ENCODE measurements at places on chromosomes 12 and 14.

- DNase-seq = no peak
Observed at GRCh38 chr12:57809425-57809824, 9.1 kb downstream of the AVIL start.

- no peak for DNase-seq
Observed at GRCh38 chr12:132180648-132181546, 36.6 kb downstream of the NOC4L start.

GRCh38 chr12:128819293-128820144 lies 4.2 kb downstream of the SLC15A4 start:
- DNase-seq = peak; percentile 20

GRCh38 chr14:61513986-61514830 lies 181.1 kb upstream of the HIF1A start:
- no peak for DNase-seq

GRCh38 chr12:125149160-125150108 lies 84.2 kb downstream of the AACS start:
- no peak for DNase-seq

GRCh38 chr14:35883677-35884293 lies 57.6 kb downstream of the BRMS1L start:
- DNase-seq = peak; percentile 63

DNA sequence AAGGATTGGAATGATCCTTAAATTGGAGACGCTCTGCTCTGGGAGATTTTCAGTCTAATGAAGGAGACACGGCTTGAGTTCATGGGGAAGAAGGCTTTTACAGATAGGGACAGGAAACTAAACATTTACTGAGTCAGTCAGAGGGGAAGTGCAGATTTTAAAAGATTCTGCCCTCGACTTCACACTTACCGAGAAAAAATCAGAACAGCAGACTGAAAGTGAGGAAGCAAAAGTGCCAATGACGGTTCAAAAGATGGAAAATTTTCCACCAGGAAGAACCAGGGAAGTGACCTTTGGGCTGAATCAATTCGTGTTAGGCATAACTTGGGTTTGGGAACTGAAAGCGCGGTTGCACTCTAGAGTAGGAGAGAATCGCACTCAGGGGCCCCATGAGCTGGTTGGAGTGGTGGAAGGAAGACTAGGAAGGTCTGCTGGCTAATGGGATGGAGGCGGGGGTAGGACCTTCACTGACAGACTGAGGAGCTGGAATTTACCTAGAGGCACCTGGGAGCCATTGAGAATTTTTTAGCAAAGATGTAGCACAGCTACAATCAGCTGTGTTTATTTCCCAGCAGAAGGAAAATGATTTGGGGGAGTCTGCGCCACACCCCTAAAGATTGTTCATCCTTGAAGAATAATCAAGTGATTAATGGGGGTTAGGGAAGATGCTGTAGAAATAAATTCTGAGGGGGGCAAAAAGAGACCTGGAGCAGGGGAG lies 1.2 kb downstream of the KCNK13 start:
- peak; percentile 21 for DNase-seq

DNA sequence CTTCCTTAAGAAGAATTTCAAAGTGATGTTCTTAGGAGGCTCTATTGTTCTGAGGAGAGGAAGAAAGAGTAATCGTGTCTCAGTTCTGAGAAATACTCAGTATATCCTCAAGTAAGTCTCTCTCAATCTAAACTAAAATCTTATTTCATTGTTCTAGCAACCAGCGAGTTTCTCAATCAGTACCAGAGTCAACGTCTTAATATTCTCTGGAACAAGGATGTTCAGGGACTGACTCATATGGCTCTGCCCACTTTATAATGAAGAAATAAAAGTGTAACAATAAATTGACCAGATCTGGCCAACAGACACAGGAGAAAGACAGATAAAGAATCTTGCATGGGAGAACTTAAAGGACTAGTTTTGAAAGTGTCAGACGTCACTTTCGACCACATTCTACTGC lies 469.8 kb upstream of the FLRT2 start:
- DNase-seq = no peak

- peak; percentile 83 for DNase-seq
Observed at GRCh38 chr12:2583091-2583497, 211.7 kb upstream of the FKBP4 start.

DNA sequence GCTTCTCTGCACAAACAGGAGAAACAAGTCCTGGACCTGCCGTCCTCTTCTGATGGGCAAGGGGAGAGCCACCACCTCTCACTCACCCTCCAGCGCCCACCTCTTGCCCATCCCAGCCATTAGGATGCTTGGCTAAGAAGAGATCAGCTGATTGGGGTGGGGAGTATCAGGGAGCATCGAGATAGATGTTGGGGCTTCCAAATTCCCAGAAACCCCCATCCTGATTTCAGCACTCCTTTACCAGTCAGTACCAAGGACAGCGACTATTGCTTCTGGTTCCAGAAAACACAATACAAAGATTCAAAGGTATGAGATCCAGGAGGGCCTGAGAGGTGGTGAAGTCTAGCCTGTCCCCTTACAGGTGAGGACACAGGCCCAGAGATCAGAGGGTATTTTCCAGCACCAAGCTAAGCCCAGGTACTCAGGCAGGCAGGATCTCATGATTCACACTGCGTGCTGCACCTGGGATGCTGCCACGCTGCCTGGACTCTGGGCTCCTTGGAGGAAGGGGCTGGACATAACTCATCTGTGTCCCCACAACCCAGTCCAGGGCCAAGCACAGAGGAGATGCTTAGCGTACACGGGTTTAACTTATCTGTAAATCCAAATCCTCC lies 76.6 kb downstream of the TUNAR start:
- peak; percentile 86 for DNase-seq

GRCh38 chr14:49961270-49962222 lies 68.7 kb downstream of the ARF6 start:
- no peak for DNase-seq

DNA sequence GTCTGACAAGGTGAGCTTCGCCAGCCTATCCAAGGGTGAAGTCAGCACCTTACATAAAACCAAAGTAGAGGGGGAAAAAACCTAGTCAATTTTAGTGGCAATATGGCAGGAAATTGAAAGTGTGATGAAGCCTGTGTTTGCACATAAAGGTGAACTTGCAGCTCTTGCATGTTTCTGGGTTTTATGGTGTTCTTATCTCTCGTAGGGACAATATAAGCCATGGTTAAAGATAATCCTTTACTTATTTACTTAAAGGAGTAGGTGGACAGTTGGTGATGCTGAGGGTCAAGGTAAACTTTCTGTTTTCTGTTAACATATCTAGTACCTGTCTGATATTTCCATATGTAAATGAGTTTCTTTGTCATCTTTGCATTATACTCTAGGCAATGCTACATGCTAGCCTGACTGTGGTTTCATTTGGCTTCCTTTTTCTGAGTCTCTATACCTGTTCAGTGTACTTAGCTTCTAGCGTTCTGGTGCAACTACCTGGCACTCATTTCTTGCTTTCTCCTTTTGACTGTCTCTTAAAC lies 32.8 kb downstream of the CCDC91 start:
- DNase-seq = no peak

DNA sequence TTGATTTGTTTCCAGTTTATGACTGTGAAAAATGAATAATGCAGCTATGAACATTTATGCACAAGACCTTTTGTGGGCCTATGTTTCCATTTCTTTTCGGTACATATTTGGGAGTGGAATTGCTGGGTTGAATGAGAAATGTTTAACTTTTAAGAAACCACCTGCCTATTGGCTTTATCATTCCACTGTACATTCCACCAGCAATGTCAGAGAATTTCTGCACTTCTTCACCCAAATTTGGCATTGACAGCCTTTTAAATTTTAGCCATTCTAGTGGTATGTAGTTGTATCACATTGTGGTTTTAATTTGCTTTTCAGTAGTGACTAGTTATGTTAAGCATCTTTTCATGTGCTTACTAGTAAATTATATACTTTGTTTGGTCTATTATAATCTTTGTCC lies 317.0 kb upstream of the TMTC1 start:
- DNase-seq = no peak

- DNase-seq = no peak
Observed at GRCh38 chr12:20350026-20350425, 18.3 kb upstream of the PDE3A start.

DNA sequence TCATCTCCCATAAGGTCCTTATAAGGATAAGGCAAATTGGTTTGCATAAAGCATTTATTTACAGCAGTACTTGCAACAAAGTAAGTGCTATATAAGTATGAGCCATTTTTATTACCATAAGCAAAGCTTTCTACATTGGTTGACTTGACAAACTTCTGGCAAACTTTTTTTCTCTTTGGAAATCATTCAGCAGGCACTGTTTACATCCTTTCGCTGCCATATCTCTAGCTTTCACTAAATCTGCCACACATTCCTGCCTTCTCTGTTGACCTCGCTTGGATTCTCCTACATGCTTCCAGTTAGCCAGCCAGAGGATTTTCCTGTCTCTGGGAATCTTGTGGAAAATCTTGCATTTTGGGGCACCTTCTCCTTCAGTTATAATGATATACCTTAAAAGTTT lies 21.8 kb upstream of the HDAC7 start:
- DNase-seq = no peak

- DNase-seq = peak; percentile 35
Observed at GRCh38 chr14:104293851-104294627, 155.7 kb downstream of the KIF26A start.

GRCh38 chr14:95495538-95496025 lies 20.9 kb downstream of the SYNE3 start:
- DNase-seq = no peak

DNA sequence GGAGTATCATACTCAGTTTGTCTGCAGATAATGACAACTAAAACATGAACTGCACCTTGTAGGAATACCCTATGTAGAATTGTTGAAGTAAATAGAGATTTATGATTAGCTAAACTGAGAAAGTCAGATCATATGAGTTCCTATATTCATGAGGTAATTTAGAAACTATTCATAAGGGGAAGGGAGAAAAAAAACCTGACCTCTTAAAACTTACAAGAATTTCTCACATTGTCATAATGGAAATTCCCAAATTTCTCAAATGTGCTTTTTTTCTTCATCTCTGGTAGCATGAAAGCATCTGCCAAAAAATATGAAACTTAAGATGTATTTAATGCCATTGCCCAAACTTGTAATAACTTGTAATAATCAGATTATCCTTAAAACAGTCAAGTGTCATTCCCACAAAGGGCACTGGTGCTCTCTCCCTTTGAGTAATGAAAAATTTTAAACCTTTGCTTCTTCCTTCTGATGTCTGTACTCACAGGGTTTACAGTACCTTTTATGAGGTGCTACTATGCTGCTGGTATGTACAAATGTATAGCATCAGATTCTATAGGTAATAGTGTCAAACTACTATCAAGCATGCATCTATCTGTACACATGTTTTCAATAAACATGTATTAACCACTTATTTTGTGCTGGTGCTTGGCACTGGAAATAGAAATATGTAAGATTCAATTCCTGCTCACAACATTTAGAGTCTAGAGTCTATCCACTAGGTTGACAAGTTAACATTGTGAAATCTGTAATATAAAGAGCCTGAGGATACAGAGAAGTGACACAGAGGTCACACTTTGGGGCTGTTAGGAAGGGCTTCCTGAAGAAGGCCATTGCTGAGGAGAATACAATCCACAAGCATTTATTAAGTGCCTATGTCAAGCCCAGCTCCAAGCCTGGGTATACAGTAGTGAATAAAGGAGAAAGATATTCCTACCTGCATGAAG lies 17.4 kb upstream of the DRAM1 start:
- DNase-seq = no peak

GRCh38 chr12:53867216-53868012 lies 71.2 kb upstream of the HOXC13 start:
- peak; percentile 76 for DNase-seq

DNA sequence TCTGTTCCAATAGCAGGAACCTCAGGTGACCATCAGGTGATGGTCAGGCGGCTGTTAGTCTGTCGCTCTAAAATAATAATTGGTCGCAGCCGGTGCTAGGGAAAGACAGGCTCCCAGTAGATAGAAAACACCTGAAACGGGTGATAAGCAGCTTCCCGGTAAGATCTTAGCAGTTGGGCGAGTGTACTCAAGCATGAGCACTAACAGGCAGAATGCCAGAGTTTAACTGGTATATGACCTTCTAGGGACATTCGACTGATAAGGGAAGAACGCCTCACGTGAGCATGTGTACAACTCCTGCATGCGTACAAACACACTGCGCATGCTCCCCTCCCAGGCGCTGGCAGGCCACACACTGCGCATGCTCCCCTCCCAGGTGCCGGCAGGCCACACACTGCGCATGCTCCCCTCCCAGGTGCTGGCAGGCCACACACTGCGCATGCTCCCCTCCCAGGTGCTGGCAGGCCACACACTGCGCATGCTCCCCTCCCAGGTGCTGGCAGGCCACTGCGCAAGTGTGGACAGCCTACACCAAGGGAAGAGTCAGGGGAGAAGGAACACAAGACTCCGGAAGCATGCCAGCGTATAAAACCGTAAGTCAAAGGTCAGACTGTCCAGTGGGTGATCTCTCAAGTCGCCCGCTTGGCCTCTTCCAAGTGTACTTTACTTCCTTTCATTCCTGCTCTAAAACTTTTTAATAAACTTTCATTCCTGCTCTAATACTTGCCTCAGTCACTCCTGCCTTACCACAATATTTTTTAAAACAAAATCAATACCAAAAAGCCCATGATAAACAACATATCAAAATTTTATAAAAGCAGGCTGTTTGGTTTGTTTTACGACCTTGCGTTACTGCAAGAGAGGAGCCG lies 24.5 kb downstream of the GPRC5D start:
- no peak for DNase-seq

DNA sequence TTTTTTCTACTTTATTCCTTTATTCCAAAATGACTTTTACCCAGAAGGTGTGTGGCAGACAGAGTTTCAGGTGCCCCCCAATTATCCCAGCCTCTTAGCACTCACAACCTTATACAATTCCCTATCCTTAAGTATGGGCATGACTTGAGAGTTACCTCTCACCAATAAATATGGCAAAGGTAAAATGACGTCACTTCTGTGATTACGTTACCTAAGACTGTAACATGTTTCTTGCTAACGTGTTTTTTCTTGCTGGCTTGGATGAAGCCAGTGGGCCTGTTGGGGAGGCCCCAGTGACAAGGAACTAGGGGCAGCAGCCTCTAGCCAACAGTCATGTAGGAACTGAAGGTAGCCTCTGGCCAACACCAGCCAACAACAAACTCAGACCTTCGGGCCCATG lies 13.3 kb upstream of the TUNAR start:
- no peak for DNase-seq

- no peak for DNase-seq
Observed at GRCh38 chr12:13588574-13588973, 392.0 kb downstream of the EMP1 start.

DNA sequence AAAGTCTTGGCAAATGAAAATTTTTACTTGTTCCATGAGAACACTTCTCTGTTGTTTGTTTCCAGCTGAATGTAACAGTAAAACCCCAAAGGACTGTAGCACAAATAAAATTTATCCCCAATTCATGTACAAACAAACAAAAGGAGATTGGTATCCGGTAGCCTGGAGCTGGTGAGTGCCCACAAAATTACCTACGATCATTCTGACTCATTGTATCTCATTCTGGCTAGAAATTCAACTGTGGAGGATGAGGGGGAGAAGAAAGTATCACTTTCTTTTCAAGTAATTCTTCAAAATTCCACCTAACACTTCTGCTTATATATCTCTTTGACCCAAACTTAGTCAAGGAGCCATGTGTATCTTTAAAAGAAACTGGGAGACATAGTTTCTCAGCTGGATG lies 268.5 kb downstream of the ALG10B start:
- DNase-seq = no peak
